ENCODE measurements at places on chromosomes 7 and 10.

DNA sequence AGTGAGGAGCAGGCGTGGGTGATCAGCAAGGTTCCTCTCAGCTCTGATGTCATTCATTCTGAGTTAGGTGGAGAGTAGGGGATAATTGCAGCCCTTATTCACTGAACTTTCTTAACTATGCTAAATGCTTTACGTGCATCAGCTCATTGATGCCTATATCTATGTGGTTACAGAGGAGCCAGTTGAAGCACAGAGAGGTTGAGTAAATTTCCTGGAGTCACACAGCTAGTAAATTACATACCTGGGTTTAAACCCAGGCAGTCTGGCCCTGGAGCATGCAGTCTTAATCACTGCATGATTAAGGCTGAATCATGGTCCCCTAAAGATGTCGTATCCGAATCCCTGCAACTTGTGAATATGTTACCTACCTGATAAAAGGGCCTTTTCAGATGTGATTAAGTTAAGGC lies 99.6 kb downstream of the GRK5 start:
- no peak for DNase-seq

- DNase-seq = no peak
Measured at GRCh38 chr10:91778485-91778884, 19.7 kb upstream of the TNKS2 start.

DNA sequence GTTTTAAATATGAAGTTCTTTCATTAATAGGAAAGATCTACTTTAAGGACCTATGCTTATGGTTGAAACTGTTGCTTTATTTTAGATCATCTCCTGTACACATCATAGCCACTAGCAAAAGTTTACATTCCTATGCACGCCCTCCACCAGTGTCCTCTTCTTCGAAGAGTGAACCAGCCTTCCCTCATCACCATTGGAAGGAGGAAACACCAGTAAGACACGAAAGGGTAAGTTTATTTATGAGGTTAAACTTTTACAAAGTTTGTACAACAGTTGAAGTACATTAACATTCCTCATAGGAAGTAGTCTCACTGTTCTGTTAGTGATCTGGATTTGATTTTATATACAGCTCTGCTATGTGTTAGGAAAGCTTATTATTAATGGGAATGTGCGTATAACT lies 16.9 kb downstream of the HBP1 start:
- no peak for DNase-seq

GRCh38 chr7:109984729-109985128 lies 1106.2 kb upstream of the LRRN3 start:
- no peak for DNase-seq
